RPMI7951 (cell line): ENCODE measurements at places on chromosomes 16 and 17.

DNA sequence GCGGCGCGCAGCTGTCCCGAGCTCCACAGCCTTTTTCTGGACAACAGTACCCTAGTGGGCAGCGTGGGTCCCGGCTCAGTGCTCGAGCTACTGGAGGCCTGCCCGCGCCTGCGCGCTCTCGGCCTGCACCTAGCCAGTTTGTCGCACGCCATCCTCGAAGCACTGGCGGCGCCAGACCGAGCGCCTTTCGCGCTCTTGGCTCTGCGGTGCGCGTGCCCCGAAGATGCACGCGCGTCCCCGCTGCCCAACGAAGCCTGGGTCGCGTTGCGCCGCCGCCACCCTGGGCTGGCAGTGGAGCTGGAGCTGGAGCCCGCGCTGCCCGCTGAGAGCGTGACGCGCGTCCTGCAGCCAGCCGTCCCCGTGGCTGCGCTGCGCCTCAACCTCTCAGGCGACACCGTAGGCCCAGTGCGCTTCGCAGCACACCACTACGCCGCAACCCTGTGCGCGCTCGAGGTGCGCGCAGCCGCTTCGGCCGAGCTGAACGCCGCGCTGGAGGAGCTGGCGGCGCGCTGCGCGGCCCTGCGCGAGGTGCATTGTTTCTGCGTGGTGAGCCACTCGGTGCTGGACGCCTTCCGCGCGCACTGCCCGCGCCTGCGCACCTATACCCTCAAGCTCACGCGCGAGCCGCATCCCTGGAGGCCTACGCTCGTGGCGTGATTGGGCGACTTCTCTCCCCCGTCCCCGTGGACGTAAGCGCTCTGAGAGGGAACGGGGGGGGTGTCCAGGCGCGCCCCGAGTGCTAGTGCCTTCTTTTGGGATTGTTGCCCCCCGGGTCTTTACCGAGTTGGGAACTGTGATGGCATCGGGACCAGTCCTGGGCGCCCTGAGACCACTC lies 1.2 kb upstream of the HSF4 start:
- peak; percentile 66 for DNase-seq

DNA sequence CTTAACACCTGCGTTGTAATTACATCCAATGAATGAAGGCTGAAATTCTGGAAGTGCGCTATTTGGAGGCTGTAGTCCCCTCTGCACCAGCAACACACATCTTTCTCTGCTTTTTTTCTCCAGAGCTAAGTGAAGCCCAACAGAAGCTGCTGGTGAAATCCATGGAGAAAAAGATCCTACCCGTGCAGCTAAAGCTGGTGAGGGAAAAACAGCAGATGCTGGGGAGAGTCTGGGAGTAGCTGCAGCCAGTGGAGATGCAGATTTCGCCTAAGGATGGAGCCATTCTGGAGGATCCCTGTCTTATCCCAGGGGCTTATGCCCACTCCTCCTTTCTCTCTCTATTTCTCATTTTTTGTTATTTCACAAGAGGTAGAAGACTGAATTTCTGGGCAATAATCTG lies 4.8 kb upstream of the PSMD3 start:
- DNase-seq: no peak

DNA sequence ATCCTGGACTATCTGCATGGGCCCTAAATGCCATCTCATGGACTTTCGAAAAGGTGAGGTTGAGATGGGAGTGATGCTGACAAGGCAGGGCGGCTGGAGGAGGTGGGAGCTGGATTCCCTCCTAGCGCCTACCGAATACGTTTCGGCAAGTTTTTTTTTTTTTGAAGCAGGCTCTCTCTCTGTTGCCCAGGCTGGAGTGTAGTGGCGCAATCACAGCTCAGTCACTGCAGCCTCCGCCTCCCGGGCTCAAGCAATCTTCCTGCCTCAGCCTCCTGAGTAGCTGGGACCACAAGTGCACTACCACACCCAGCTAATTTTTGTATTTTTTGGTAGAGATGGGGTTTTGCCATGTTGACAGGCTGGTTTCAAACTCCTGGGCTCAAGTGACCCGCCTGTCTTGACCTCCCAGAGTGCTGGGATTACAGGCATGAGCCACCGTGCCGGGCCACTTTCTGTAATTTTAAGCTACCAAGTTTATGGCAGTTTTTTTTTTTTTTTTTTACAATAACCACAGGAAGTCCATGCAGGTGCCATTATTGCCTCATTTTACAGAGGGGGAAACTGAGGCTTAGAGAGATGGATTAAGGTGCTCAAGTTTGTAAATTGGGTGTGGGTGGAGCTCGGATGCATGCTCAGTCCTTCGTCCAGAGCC lies 246.4 kb downstream of the PRKCA start:
- peak; percentile 33 for DNase-seq

DNA sequence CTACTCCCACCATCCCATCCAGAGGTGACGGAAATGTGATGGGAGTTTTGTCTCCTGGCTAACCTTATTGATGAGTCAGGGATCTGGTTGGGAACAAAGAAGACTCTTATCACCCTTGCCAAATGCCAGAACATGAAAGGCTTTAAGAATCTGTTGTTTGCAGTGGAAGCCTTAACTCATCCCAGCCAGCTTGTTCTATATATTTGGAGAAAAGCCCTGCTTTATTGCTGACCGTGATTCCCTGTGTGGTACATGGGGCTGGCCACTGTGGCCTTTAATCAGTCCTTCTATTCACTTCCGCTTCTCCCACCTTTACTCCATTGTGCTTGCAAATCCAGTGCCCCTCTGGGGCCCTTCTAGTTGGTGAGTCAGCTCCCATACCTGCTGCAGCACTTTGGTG lies 156.6 kb downstream of the PHKB start:
- no peak for DNase-seq

GRCh38 chr17:10640475-10640874 lies 16.6 kb downstream of the MYH3 start:
- no peak for DNase-seq

DNA sequence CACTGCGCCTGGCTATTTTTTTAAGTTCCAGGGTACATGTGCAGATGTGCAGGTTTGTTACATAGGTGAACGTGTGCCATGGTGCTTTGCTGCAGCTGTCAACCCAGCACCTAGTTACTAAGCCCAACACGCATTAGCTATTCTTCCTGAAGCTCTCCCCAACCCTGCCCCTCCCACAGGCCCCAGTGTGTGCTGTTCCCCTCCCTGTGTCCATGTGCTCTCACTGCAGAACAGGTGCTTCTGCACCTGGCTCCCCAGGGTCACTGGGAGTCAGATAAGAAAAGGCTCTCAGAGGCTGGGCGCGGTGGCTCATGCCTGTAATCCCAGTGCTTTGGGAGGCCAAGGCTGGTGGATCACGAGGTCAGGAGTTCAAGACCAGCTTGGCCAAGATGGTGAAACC lies 6.2 kb downstream of the HASPIN start:
- DNase-seq: no peak

- DNase-seq: no peak
Measured at GRCh38 chr17:35679007-35679682, 52.3 kb upstream of the RASL10B start.

DNA sequence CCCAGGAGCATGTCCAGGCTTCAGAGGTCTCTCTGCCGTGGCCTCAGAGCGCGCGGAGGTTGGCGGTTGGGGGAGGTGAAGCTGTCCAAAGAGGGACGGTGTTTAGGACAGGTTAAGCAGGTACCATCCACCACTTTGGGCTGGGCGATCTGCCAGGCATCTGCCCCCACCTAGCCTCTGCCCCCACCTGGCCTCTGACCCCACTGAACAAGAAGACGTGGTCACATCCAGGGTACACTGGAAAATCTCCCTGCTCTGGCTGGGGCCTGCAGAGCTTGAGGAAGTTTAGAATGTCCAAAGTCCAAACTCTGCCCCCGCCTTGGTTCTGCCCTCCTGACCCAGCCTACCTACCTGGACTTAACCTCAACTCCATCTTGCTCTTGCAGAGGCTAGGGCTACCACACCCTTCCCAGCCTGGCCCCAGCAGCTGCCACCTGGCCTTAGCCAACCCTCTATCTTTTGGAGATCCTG lies 1.6 kb downstream of the ITGA3 start:
- no peak for DNase-seq

DNA sequence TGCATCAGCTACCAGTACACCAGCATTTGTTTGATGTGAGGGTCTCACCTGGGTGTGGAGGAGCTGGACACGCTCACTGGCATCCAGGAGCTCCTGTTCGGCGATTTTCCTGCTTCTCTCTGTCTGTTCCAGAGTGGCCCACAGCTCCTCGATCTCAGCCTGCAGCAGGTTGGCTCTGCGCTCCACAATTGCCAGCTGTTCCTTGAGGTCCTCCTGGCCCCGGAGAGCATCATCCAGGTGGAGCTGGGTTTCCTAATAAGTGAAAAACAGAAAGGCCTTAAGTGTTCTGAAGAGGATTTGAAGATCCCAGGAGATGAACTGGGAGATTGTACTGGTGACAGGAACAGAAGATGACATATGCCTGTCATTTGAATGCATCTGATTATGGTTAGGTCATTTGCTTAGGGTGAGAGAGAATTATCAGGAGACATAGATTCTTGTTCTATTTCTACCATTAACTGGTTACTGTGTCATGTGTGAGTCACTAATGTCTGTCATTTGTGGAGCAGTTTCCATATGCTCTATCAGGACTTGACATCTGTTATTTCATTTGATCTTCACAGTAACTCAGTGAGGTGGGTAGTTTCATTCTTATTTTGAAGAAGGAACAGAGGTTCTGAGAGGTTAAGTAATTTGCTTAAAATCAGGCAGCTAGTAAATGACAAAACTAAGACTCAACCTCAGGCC lies 21.5 kb upstream of the MYH13 start:
- no peak for DNase-seq
